Activated CD4-positive, alpha-beta T cell treated with anti-CD3 and anti-CD28 coated beads for 24 hours (primary cell): ENCODE measurements at places on chromosomes 7 and 10.

DNA sequence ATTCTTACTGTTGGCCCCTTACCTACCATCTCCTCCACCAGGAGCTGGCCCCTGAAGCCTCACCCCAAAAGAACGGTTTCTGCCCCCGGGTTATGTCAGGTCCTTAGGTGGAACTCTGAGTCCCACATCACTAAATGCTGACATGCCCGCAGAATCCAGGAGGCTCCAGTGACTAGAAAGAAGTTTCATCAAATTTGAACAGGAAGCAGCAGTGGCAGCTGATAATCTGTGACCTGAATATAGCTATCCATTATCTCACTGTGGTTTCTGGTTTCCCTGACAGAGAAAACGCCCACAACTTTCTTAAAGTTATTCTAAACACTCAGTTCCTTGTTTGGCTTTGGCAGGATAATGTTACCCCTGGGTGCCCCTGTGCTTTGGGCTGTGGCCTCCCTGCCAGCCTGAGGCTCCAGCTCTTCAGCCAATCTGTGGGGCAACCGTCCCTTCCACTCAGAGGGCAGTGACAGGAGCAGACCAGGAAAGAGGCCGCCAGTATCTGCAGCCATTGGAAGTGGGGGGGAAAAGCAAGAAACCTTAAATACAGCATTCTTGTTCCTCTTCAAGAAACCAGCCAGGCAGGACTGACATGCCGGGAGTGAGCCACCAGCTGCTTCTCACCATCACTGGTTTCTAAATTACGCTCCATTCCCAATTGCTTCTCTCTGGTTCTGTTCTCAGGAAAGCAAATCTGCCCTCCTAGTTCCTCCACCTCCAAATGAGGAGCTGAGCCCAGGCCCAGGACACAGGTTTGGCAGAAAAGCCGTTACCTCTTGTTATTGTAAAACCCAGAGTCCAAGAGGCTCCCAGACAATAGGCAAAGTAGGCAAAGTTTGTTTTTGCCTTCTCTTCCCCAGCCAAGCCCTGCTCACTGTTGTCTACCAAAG lies 41.2 kb upstream of the VCL start:
- no peak for DNase-seq

GRCh38 chr10:11871466-11871865 lies 48.3 kb downstream of the PROSER2 start:
- DNase-seq = no peak

DNA sequence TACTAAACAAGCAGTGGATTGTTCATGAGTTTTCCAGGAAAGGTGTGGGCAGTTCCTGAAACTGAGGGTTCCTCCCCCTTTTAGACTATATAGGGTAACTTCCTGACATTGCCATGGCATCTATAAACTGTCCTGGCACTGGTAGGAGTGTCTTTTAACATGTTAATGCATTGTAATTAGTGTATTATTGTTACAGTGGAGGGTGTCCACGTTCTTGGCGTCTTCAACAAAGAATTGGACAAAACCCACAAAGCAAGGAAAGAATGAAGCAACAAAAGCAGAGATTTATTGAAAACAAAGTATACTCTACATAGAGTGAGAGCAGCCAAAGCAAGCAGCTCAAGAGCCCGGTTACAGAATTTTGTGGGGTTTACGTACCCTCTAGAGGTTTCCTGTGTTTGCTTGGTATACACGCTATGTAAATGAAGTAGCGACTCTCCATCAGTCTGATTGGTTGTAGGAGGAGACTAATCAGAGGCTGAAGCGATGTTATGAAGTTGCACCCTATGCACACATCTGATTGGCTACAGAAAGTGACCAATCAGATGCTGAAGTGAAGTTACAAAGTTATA lies 175.2 kb downstream of the NSUN6 start:
- no peak for DNase-seq

DNA sequence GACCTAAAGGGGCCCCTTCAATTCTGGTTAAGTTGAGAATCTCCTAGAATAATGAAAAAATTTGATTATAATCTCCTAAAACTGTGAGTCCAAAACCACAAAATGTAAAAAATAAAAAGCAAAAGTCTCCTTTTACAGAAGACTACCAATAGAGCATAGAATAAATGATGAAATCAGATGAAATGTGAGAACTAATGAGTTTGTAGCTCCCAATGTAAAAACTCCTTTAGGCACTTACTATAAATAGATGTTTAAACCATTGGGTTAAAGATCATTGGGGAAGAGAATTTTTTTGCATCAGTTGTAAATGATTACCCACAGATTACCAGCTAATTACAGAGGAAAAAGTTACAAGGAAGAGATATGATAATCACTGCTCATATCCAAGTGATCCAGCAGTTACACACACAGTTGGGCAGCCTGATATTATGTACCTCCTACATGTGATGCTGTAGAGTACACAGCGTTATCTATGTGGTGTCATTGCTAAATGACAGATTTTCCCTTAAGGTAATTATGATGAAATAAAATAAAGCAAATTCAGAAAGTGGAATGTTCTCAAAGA lies 282.7 kb upstream of the SEMA3D start:
- DNase-seq = no peak

DNA sequence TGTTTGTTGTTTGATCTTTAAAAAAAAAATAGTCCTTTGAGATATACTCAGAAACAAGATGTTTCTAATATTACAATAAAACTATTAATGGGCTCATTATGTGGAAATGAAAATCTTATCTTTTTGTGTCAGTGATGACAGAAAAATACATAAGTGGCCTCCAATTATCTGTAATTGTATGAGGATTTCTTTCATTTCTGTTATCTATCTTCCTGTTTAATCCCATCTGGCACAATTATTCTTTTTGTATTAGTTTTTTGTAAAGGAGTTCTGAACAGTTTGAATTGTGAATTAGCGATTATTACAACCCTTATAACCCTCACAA lies 270.8 kb downstream of the BBS9 start:
- DNase-seq = no peak

DNA sequence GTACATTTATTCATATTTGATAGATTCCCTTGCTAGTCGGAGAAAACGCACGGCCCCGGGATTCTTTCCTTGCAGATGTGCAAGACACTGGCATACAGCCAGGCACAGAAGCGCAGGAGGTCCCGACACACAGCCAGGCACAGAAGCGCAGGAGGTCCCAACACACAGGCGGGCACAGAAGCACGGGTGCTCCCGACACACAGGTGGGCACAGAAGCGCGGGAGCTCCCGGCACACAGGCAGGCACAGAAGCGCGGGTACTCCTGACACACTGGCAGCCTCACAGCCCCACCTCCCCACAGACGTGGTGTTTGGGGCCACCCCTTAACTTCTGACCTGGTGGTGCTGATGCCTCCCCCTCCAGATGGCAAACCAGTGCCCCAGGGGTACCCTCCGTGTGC lies 237.3 kb downstream of the ZMYND11 start:
- DNase-seq = no peak

DNA sequence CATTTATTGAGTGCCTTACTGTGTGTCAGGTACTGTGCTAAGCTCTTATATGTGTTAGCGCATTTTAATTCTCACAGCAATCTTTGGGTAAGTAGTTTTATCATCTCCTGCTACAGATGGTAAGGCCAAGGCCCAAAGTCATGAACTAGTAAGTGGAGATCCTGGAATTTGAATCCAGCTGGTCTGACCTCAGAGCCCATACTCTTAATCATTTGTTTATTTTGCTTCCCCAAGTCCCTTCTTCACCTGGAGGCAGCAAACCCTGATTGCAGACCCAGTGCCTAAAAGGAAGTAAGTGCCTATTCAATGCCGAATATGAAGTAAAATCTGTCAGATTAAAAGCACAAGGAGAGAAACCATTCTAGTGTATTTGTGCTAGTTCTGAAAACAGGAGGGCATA lies 182.9 kb upstream of the TCF7L2 start:
- DNase-seq = no peak

DNA sequence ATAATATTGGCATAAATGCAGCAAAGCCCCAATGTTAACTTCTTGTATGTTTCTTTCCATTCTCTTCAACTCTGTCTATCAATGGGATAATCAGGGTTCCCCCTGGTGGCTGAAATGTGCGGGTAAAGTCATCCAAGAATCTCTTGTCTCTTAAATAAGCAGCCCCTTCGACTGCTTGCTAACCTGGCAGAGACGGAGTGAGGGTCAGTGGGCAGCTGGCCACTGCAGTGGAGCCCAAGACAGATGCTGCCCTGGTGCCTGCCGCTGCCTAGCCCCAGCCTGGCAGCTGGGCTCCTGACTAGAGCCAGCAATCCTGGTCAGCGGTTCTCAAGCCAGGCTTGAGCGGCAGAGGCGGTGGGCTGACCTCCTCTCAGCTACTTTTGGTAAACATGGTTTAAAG lies 248.9 kb downstream of the COBL start:
- peak; percentile 34 for DNase-seq

DNA sequence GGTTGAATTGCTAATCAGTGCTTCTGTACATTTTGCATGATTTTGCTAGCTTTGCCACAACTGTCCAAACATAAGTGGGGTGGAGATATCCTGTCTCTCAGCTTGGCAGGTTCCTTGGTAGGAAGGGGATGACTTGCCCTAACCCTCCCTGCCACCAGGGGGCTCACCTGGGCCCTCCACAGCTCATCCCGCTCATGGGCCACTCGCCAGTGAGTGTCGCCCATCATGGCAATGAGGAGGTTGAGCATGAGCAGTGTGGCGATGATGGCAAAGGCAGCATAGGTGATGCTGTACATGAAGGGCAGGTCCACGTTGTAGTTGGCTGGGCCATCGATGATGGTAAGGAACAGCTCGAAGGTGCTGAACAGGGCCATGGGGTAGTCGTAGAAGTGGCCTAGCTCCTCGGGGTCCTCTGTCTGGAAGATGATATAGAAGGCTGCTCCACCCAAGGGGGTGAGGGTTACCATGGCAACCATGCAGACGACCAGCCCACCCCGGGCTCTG lies 12.2 kb downstream of the TRPV6 start:
- peak; percentile 34 for DNase-seq

- no peak for DNase-seq
Measured at GRCh38 chr7:91660734-91661356, 219.7 kb downstream of the MTERF1 start.

DNA sequence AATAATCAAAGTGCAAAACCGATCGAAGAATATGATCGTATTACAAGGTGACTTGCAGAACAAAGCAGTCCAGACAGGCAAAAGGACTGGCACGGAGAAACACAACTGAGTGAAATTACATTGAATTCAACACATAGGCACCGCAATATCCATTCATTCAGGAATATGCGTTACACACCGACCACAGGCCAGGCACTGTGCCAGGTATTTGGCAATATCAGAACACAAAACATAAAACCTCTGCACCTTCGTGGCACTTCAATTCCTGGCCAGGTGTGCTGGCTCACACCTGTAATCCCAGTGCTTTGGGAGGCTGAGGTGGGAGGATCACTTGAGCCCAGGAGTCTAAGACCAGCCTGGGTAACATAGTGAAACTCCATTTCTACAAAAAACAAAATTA lies 187.9 kb downstream of the DIP2C start:
- no peak for DNase-seq

- no peak for DNase-seq
Measured at GRCh38 chr7:30683816-30684215, 1.6 kb upstream of the CRHR2 start.

- no peak for DNase-seq
Measured at GRCh38 chr10:133445268-133445732, 8.4 kb upstream of the SCART1 start.

- no peak for DNase-seq
Measured at GRCh38 chr10:96074776-96075175, 31.4 kb downstream of the CCNJ start.

DNA sequence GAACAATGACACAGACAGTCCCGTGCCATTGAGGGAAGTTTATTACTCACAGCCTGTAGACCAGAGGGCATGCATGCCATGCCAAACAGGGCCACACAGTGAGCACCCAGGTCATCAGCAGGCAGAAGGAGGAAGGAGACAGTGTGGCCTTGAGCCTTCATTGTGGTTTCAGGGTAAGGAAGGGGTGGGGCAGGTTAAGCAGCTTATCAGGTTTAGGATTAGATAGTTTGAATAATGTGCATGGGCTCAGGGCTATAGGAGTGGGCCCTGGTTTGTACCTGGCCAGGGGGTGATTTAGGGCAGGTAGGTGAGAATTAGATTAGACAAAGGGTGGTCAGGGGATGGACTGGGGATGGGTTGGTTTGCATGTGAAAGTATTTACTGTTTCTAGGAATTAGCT lies 67.9 kb downstream of the ADCY1 start:
- DNase-seq = no peak

DNA sequence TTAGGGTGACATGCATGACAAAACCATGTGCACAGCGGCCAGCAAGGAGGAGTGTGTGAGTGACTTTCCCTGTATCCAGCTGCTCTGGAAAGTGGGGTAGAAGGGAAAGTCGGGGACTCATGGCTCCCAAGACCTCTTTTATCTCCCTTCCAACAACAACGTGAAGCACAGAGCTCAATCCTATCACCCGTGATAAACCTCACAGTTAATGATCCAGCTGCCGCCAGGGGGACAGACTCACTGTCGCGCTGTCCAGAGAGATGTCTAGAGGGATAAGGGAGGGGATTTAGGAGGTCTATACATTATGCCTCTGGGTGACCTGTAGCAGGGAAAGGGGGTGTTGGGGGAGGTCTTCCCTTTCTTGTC lies 84.0 kb upstream of the SMNDC1 start:
- no peak for DNase-seq

- DNase-seq = no peak
Measured at GRCh38 chr10:59387951-59388670, 25.8 kb upstream of the FAM13C start.

- no peak for DNase-seq
Measured at GRCh38 chr10:29438271-29438670, 149.4 kb downstream of the LYZL1 start.

DNA sequence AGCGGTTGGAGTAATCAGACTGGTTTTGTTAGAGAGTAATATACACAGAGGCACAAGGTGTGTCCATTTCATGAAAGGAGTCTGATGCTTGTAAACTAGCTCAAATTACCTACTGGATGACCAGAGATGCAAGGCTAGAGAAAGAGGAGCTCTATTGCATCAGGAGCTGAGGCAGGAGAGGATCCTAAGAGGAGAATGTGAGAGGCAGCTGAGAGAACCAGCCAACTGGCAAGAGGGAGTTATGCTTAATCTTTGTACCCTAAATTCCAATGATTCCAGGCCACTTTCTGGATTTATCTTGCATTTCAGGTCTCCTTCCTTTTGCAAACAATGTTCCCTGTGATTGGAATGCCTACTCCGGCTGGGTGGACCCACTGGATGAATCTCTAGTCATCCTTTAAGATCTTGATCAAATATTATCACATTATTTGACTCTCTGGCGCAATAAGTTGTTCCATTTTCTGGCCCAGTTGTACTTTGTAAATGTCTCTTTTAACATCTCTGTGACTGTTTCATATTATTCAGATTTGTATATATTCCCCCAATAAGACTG lies 57.5 kb upstream of the PTPN12 start:
- DNase-seq = no peak

- DNase-seq = no peak
Measured at GRCh38 chr7:17863095-17863808, 77.0 kb downstream of the SNX13 start.

DNA sequence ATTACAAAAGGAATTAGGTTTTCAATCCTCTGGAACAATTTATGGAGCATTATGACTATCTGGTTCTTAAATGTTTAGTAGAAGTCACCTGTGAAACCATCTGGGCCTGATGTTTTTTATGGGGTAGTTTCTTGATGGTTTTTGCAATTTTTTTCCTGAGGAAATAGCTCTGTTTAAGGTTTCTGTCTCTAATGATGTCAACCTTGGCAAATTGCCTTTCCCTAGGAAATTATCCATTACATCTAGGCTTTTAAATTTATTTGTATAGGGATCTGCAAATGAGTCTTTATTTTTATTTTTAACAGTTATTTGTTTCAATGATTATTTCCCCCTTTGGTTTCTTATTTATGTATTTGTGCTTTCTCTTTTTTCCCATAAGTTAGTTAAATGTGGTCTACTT lies 222.8 kb downstream of the GALNT17 start:
- DNase-seq = no peak
